MCF 10A (cell line): ENCODE measurements at places on chromosomes 2 and 18.
A peak's percentile ranks its signal among the peaks of the same experiment; 100 is the strongest.

DNA sequence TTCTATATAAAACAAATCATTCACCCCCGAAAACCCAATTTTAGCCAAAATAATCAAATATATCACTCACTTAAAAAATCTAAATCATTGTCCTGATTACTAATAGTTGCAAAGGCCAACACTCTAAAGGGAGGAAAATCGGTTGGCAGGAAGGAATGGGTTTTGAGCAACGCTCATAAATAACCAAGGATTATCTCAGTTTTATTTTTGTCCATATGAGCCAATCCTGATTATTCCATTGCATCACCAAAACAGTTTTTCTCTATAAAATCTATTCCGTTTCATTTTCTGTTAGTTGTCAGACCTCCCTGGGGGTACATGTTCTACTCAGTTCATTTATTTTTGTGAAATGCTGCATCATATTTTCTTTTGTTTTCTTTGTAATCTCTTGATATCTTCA, 174.1 kb downstream of the LRATD1 start:
- DNase-seq, result no peak

GRCh38 chr18:34911661-34912384, 129.4 kb upstream of the MAPRE2 start:
- peak; percentile 42 for DNase-seq

GRCh38 chr2:10260130-10260529, 42.6 kb upstream of the HPCAL1 start:
- peak; percentile 91 for DNase-seq

- peak; percentile 35 for DNase-seq
Observed at GRCh38 chr2:167264380-167264779, 376.1 kb downstream of the XIRP2 start.

DNA sequence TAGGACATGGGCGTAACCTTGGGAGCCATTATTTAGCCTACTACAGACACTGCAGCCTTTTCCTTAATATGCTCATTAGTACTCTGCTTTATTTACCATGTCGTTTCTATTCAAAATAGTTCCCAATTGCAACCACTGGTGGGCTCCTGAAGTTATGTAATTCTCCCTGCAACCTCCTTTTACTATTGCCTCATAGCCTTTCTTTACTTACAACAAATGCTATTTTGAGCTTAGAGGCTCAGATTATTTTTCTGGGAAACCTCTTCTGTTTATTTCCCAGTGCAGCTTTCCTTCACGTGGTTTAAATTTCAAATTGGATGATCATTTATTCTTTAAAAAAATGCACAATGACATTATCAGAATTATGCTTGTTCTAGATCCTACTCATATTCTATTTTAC, 492.3 kb upstream of the TMEFF2 start:
- no peak for DNase-seq

- DNase-seq, result no peak
Observed at GRCh38 chr18:75252136-75252535, 41.5 kb downstream of the TSHZ1 start.

DNA sequence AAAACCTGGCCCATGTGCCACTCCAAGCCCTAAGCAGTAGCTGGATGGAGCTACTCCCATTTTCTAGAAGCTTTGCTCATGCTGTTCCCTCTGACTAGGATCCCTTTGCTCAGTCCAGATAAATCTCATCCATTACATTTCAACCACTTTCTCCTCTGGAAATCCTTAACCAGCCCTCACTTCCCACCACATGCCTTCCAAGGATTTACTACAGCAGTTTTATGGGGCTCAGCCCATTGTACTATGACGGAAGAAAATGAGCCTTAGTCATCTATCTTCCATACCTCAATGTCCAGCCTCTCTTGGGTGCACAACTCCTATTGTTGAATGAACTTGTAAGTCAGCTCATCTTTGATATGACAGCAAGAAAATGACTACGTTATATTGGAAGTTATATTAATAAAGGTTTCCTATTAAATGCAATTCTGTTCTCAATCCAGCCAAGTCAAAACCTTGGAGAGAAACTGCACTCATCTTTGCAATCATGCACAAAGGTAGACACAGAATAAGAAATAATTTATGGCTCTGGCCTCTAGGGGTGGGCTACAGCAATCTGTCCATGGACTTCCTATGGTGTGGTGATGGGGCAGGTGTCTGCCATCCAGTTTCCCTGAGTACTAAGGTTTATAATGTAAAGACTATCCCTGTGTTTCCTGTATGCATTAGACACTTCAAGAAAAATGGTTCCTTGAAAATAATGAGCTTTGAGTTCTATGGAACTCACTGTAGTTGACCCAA, 3.4 kb downstream of the B4GALT6 start:
- DNase-seq, result peak; percentile 18

DNA sequence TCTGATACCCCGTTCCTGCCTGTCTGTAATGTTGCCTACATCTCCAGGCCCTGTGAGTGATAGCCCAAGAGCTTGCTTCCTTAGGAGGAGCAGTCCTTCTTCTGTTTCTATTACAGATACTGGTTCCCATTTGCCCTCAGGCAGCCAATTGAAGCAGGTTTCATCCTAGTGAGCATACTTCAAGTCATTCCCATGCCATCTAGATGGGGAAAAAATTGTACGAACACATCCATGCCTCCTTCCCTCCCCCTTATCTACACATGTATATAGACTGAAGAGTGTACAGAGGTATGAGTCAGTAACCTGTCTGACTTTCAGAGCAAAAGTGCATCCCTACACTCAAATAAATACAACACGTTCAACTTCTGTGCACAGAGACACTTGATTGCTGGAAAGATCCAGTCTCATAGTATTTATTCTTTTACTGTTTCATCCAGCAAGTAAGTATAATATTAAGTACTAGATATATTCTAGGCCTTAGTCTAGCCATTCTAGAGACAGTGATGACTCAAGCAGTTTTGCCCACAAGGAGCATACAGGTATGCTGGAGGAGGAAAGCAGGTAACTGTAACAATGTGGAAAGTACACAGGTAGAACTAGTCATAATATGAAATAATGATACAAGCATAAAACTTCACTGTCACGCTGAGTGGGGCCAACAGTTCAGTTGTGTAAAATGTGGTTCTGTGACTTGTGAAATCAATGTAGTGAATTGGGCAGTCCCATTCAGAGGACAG, 153.4 kb downstream of the MGAT5 start:
- DNase-seq, result no peak

- no peak for DNase-seq
Observed at GRCh38 chr2:217297096-217297495, 437.2 kb upstream of the TNP1 start.

DNA sequence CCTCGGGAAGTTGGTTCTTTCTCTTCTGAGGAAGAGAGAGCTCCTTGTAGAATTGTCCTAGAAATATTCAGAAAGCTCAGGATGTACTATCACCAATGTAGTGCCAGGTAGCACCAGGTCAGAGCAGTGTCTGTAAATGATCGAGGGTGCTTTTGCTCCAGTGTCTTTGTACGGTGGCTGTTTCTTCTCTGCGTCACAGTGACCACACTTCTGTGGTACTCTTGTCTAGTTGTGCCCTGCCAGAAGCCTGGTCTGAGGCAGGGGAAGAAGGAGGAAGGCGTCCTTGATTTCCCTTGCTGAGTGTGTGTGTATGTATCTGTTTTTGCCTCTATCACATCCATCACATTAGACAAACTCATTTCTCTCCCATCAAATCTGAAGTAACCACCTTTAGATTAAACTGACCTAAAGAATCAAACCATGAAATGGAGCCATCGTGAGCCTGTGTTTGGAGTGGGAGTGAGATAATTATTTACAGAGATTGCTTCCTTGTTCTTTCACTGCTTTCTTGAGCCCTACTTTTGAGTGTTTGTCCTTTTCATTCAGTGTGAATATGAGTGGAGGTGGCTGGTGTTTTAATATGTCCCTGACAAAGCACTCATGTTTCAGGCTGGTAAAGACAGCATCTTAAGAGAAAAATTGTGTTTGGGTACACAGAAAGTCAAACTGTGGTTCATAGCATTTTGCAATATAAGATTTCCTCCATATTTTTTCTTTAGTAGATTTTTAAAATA, 97.2 kb downstream of the ACOXL start:
- no peak for DNase-seq

DNA sequence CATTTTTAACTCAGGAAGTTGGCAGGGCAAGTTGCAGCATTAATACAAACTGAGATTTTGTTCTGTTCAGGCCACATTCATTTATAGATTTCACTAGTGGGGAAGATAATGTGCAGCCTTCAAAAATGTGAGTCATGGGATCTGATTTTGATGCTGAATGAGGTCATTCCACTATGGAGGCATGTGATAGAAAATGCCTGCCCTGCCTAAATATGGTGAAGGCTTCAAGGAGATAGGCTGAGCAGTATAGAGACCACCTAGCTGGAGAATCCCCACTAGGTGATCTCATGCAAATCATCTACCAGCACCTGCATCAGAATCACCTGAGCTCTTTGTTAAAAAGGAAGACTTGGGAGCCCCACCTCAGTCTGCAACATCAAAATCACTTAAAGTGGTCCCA, 43.7 kb downstream of the PAX3 start:
- no peak for DNase-seq

- DNase-seq, result no peak
Observed at GRCh38 chr2:73259704-73260337, 24.5 kb downstream of the FBXO41 start.

- DNase-seq, result no peak
Observed at GRCh38 chr2:64336171-64336570, 117.8 kb upstream of the LGALSL start.

DNA sequence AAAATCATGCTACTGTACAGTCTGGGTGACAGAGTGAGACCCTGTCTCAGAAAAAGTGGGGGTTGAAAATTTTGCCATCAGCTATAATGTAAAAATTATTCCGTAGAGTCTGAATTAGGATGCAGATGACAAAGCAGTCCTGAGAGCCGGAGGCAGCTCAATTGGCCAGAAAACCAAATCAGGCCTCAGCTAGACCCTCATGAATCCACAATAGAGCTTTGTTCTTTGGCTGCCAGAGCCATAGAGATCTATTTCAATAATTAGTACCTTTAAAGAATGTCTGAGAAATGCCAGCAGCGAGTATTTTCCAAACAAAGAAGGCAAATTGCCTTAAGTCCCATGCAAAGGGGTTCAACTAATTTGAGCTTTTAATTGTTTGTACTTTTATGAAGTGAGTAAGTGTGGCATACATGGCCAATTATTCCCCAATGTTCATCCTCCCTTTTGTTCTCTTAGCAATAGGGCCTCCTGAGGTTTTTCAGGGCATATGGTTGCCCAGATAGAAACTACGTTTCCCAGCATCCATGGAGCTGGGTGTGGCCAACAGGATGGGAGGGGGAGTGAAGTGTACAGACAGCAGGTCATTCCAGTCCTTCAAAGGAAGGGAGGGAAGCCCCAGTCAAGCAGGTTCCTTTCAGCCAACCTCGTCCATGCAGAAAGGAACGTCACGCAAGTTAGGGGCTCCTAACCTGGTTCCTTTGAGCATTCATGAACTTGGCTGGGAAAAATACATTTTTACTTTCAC, 211.3 kb upstream of the APCDD1 start:
- DNase-seq, result no peak

- DNase-seq, result no peak
Observed at GRCh38 chr2:117603567-117603966, 210.9 kb upstream of the DDX18 start.

GRCh38 chr2:209368406-209368805, 55.4 kb upstream of the MAP2 start:
- no peak for DNase-seq

DNA sequence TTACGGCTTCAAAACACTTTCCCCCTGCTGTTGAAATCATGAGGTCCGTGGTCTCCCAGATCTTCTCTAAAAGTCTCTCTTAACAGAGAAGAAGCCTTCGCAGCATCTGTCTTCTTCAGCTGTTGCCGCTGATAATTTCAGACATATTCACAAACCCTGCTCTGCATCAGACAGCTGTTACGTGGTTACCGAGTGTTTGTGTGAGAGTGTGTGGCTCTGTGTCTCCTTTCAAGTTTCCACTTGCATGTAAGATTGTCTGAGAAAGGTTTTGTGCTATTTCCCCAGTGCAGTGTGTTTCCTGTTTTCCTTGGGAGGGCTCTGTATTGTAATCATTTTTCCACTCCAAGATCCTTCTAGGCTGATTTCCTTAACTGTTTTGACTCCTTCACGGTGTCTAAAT, 32.8 kb downstream of the MAIP1 start:
- DNase-seq, result no peak

DNA sequence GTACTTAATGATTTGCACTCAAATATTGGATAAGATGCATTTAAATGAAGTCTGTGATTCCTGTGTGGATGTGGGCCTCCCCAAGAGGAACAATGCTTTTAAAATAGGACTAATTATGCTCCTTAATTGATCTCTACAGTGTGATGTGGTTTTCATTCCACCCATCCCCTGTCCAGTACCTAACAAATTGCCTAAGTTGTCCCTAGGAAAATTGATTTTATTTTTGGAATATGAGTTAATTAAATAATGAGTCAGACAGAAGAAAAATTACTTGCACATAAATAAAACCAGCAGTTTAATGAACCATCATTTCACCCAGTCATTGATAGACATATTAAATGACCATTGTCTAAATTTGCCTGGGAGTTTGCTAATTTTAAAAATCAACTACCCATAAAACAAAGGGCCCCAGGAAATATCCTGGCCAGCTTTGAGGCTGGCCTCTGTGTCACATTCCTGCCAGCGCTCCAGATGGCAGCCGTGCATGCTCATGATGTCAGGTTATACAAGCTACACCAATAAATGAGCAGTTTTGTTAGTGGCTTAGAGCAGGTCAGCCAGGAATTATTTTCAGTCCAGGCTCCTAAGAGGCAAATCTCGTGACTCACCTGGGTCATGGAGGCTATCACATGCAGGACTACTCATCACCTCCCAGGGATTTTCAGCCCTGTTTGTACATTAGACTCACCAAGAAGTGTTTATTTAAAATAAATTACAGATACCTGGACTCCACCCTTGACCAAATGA, 31.9 kb downstream of the ABHD3 start:
- peak; percentile 59 for DNase-seq

DNA sequence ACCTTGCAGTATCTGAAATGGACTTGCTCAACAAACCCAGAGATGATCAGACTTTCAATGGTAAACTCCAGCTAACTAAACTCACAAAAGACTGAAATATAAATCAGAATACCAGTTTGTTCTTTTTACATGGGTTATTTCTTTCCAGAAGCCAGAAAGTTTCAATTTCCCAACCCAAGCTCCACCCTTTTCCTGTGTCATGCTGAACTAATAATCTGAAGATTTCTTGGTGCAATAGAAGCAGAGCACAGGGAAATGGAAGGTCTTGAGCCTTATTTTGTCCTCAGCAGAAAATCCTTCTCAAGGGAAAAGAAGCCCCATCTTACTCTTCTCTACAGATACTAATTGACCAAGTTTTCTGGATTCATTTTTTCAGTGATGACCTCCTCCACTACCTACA, 93.3 kb upstream of the PAPOLG start:
- no peak for DNase-seq

DNA sequence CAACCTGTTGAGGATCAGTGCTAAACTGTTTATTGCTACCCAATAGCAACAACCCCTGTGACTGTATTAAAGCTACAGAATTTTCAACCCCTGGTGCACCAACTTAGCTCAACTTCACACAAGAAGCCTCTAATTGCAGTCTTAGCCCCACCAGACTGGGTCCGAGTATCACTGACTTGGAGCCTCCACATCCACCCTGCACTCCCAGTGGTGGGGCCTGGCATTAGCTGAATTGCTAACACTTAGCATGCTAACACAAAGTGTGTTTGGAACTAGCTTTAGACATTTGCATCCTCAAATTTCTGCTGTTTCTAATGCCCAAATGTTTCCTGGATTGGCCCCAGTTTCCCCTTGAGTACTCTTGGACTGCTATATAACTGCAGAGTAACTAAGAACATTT, 298.6 kb downstream of the AGPS start:
- no peak for DNase-seq

- DNase-seq, result no peak
Observed at GRCh38 chr2:20153131-20153851, 71.6 kb downstream of the SDC1 start.
